ENCODE measurements at places on chromosomes 7 and 10. TPM values are rescaled to one million over a fixed set of nuclear protein-coding genes. Genes with fewer than 3 reads are reported as not detected.
A peak's percentile ranks its signal among the peaks of the same experiment; 100 is the strongest.

Gene ANKRD26
- total RNA-seq, result 11.9 TPM

Gene HOXA4
- 0.17 TPM for total RNA-seq

Gene RNLS
- 3.5 TPM for total RNA-seq

Gene CDHR3
- 5.1 TPM for total RNA-seq

Gene PRF1
- 165 TPM for total RNA-seq

Gene CTBP2
- total RNA-seq, result 1.6 TPM

Gene EN2
- total RNA-seq, result not detected

Gene BMS1
- 16.4 TPM for total RNA-seq

Gene CACNB2
- total RNA-seq, result not detected

Gene MRLN
- not detected for total RNA-seq

Gene OGDH
- 103 TPM for total RNA-seq

Gene PLEKHS1
- total RNA-seq, result not detected

Gene COX15
- 39.4 TPM for total RNA-seq

Gene C10orf62
- total RNA-seq, result not detected

Gene NOS3
- 12.5 TPM for total RNA-seq

- DNase-seq, result no peak
- H3K27ac ChIP-seq, result no peak overlapping the region
- peaks cover 4% of the 10 kb centered on the region for H3K27me3 ChIP-seq
- peaks cover 15% of the 10 kb centered on the region for H3K4me1 ChIP-seq
- H3K36me3 ChIP-seq, result no peaks in the 10 kb centered on the region
- H3K4me3 ChIP-seq, result no peak overlapping the region
Measured at GRCh38 chr7:69696686-69697685, 98.7 kb downstream of the AUTS2 start.

- no peaks in the 10 kb centered on the region for H3K36me3 ChIP-seq
- no peak for DNase-seq
- peaks cover 47% of the 10 kb centered on the region for H3K4me1 ChIP-seq
- H3K27ac ChIP-seq, result no peak overlapping the region
- peaks cover 3% of the 10 kb centered on the region for H3K27me3 ChIP-seq
Measured at GRCh38 chr10:124651402-124651891, 92.7 kb downstream of the FAM53B start.

DNA sequence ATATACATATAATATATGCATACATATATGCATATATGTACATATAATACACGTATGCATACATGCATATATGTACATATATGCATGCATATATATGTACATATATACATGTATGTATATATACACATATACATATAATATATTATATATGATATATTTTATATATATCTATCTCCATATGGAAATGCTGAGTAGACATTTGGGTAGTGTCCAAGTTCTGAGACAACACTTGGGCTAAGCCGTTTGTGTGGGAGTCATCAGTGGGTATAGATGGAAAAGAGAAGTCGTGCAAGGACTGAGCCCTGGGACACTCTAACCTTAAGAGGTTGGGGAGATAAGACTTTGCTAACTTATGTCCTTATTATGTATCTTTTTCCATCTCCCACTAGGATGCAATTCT lies 165.2 kb upstream of the PODXL start:
- H3K4me1 ChIP-seq, result no peaks in the 10 kb centered on the region
- DNase-seq, result no peak
- no peaks in the 10 kb centered on the region for H3K36me3 ChIP-seq
- H3K4me3 ChIP-seq, result no peak overlapping the region
- peaks cover 10% of the 10 kb centered on the region for H3K27me3 ChIP-seq

DNA sequence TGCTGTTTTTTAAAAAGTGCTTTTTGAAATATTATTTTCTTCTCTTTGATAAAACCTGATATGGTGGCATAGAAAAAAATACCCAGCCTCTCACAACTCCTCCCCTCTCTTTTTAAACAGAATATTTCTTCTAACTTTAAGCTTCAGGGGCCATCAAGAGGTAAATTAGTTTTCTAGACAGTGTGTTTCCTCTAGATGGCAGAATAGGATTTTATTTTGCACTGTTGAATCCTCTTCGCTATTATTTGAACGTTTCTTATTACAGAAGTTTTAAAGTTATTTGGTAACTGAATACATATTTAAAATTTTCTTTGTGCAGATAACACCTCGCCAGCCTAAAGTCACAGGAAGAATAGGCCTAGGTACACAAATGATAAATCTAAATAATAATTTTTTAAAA lies 30.3 kb downstream of the ARL5B start:
- H3K27ac ChIP-seq, result no peak overlapping the region
- peaks cover 1% of the 10 kb centered on the region for H3K36me3 ChIP-seq
- DNase-seq, result no peak
- H3K4me3 ChIP-seq, result no peak overlapping the region

GRCh38 chr7:12741951-12742575 lies 54.6 kb downstream of the ARL4A start:
- no peaks in the 10 kb centered on the region for H3K27me3 ChIP-seq
- no peaks in the 10 kb centered on the region for H3K36me3 ChIP-seq
- no peak for DNase-seq
- no peak overlapping the region for H3K27ac ChIP-seq

GRCh38 chr10:50394832-50395231 lies 143.5 kb upstream of the ASAH2 start:
- no peaks in the 10 kb centered on the region for H3K27me3 ChIP-seq
- peaks cover 6% of the 10 kb centered on the region for H3K4me1 ChIP-seq
- peaks cover 8% of the 10 kb centered on the region for H3K36me3 ChIP-seq

DNA sequence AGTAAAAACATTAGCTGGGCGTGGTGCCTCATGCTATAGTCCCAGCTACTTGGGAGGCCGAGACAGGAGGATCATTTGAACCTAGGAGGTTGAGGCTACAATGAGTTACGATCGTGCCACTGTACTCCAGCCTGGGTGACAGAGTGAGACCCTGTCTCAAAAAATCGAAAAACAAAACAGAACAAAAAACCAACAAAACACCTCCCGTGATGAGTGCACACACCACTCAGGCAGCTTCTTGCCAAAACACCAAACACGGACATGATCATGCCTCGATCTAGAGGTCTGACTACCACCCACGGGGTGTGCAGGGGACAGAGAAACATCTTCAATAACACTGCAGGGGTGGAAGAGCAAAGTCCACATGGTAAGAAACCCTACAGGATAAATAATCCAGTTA lies 44.4 kb downstream of the AMZ1 start:
- H3K27me3 ChIP-seq, result no peaks in the 10 kb centered on the region
- no peak for DNase-seq
- H3K4me3 ChIP-seq, result no peak overlapping the region
- H3K27ac ChIP-seq, result no peak overlapping the region
- peaks cover 5% of the 10 kb centered on the region for H3K36me3 ChIP-seq
- peaks cover 15% of the 10 kb centered on the region for H3K4me1 ChIP-seq

GRCh38 chr10:95392217-95392584 lies 101.4 kb upstream of the PDLIM1 start:
- H3K36me3 ChIP-seq, result no peaks in the 10 kb centered on the region
- H3K27me3 ChIP-seq, result peaks cover 2% of the 10 kb centered on the region
- no peak for DNase-seq
- no peak overlapping the region for H3K4me3 ChIP-seq
- H3K4me1 ChIP-seq, result peaks cover 8% of the 10 kb centered on the region

GRCh38 chr10:30868611-30869010 lies 163.1 kb downstream of the ZNF438 start:
- H3K27me3 ChIP-seq, result no peaks in the 10 kb centered on the region
- DNase-seq, result no peak
- no peak overlapping the region for H3K27ac ChIP-seq
- H3K36me3 ChIP-seq, result no peaks in the 10 kb centered on the region
- no peaks in the 10 kb centered on the region for H3K4me1 ChIP-seq

DNA sequence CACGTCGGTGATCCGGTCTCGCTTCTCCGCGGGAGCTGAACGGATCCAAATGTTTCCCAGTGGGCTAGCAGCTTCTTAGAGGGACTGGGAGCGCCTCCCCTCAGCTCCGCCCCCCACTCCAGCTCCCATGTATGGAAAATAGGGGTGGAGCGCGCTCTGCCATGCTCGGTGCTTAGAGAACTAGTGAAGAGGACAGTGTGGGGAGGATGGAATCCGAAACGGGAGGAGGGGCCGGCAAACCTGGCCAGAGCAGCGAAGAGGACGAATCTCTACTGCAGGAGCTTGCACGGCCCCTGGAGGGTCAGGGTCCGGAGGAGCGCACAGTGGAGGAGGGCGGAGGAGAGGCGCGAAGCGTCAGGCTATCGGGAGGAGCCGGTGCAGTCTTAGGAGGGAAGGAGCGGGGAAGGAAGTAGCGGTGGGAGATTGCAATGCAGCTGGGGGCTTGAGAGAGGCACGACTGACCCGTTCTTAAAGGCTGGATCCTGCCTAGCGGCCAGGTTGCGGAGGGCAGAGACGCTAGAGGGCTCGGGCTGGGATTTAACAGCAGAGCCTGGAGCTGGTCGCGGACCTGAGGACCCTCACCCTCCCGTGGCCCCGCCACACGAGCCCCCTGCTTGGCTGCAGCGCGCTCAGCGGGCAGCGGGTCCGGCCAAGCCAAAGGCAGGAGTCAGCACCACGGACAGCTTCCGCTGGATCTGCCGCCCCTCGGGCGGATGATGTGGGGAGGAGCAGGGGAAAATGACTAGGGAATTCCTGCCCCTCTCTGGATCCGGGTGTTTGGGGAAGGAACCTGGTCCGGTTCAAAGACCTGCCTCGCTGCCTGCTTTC lies at the start of gene PRLHR:
Gene PRLHR (minus strand): TSS at position 51 of the 828 bp plus-strand sequence. CDS start 404 bp downstream, outside the sequence.
- H3K4me1 ChIP-seq, result peaks cover 6% of the 10 kb centered on the region
- H3K4me3 ChIP-seq, result no peak within 1 kb of the TSS
- peak within 1 kb of the TSS; percentile 31 for H3K27ac ChIP-seq

- H3K4me1 ChIP-seq, result no peaks in the 10 kb centered on the region
- H3K27me3 ChIP-seq, result peaks cover 2% of the 10 kb centered on the region
- H3K27ac ChIP-seq, result no peak overlapping the region
- no peak for DNase-seq
- no peak overlapping the region for H3K4me3 ChIP-seq
Measured at GRCh38 chr7:114356133-114356532, 58.5 kb upstream of the FOXP2 start.

DNA sequence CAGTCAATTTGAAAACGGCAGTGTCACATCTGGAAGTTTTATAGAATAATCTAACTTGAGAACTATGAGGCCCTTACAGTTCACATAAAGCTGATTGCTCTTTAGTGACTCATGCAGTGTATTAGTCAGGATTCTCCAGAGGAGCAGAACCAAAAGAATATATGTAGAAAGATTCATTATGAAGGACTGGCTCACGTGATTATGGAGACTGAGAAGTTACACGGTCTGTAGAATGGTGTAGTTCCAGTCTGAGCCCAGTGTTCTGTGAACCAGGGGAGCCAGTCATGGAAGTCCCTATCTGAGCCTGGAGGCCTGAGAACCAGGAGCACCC lies 21.5 kb downstream of the RBM33 start:
- peaks cover 45% of the 10 kb centered on the region for H3K4me1 ChIP-seq
- DNase-seq, result no peak
- H3K4me3 ChIP-seq, result no peak overlapping the region
- H3K36me3 ChIP-seq, result peaks cover 19% of the 10 kb centered on the region
- H3K27me3 ChIP-seq, result no peaks in the 10 kb centered on the region

GRCh38 chr10:10687751-10688150 lies 329.9 kb upstream of the CELF2 start:
- no peaks in the 10 kb centered on the region for H3K36me3 ChIP-seq
- no peak overlapping the region for H3K4me3 ChIP-seq
- no peak for DNase-seq

DNA sequence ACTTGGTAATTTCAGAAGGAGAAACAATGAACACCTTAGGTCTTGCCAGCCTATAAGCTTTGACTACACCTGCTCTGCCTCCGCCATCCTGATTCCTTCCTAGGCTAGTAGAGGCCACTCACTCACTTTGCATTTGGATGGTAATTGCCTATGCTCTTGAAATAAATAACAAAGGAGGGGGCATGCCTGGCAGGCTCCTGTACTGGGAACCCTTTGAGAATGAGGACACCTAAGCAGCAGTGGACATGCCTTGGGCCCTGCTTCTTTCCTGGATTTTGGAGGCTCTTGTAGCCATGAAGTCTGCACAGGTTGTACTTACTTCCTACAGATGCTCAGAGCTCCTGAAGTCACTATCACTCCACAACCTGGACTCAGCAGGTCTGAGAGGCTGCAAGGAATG lies 65.8 kb downstream of the BLNK start:
- no peak overlapping the region for H3K4me3 ChIP-seq
- no peaks in the 10 kb centered on the region for H3K4me1 ChIP-seq
- no peak for DNase-seq
- peaks cover 4% of the 10 kb centered on the region for H3K27me3 ChIP-seq
- no peaks in the 10 kb centered on the region for H3K36me3 ChIP-seq

DNA sequence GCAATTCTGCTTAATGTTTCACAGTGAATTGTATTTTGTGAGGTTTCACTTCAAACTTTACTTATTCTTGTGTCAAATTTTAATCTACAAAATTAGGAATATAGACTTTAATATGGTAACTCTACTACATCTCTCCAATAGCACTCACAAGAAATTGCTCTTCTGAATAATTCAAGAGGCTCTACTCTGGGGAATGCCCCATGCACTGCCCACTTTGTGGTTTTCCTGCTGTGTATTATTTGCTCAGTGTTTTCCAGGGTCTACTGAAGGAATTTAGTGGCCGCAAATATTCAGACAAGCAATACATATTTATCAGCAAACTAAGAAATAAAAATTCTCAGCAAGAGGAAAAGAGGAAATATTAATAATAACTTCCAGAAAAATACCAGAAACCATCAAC lies 611.4 kb downstream of the TNS3 start:
- H3K27me3 ChIP-seq, result no peaks in the 10 kb centered on the region
- no peak for DNase-seq
- no peak overlapping the region for H3K4me3 ChIP-seq
- H3K36me3 ChIP-seq, result no peaks in the 10 kb centered on the region
- no peaks in the 10 kb centered on the region for H3K4me1 ChIP-seq

- no peak overlapping the region for H3K27ac ChIP-seq
- H3K4me3 ChIP-seq, result no peak overlapping the region
- DNase-seq, result peak; percentile 32
- H3K36me3 ChIP-seq, result peaks cover 4% of the 10 kb centered on the region
- H3K27me3 ChIP-seq, result no peaks in the 10 kb centered on the region
- H3K4me1 ChIP-seq, result no peaks in the 10 kb centered on the region
Measured at GRCh38 chr10:124992462-124993344, 50.8 kb downstream of the ZRANB1 start.

DNA sequence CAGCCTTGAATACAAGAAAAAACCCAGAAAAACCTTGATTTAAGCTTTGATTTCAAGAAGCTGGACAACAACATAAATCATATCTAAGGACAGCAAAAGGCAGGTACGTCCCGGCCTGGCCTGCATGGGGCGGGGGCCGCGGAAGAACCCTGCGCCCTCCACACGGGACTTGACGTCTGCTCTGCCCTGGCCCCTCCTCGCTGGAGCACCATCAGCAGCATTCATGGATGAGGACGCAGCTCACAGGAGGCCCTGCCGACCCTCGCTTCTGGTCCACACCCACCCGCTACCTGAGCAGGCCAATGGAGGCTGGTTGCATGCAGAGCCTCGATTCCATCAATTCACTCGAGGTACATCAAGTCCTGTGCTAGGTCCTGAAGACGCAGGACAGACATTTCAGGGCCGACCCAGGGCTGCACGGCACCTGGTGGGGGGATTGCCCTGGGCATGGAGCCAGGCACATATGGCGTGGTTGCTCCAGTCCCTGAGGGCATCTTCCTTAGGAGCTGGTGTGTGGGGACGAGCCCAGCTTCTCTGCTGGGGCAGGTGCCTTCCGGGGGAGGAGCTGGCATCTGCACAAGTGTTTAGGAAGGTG lies 63.1 kb upstream of the NKX6-2 start:
- peak; percentile 17 for DNase-seq
- no peak overlapping the region for H3K4me3 ChIP-seq
- no peak overlapping the region for H3K27ac ChIP-seq
- no peaks in the 10 kb centered on the region for H3K36me3 ChIP-seq

Data from activated naive CD8-positive, alpha-beta T cell treated with anti-CD3 and anti-CD28 coated beads, Interleukin-2, amount 10 ng/mL, durations not matched to agents 7 days and 5 days (primary cell).